ENCODE measurements at places on chromosomes 3 and 15.

GRCh38 chr3:182668974-182669373, 124.3 kb upstream of the ATP11B start:
- no peak for DNase-seq

GRCh38 chr3:8777201-8777977, 8.0 kb upstream of the OXTR start:
- no peak for DNase-seq

DNA sequence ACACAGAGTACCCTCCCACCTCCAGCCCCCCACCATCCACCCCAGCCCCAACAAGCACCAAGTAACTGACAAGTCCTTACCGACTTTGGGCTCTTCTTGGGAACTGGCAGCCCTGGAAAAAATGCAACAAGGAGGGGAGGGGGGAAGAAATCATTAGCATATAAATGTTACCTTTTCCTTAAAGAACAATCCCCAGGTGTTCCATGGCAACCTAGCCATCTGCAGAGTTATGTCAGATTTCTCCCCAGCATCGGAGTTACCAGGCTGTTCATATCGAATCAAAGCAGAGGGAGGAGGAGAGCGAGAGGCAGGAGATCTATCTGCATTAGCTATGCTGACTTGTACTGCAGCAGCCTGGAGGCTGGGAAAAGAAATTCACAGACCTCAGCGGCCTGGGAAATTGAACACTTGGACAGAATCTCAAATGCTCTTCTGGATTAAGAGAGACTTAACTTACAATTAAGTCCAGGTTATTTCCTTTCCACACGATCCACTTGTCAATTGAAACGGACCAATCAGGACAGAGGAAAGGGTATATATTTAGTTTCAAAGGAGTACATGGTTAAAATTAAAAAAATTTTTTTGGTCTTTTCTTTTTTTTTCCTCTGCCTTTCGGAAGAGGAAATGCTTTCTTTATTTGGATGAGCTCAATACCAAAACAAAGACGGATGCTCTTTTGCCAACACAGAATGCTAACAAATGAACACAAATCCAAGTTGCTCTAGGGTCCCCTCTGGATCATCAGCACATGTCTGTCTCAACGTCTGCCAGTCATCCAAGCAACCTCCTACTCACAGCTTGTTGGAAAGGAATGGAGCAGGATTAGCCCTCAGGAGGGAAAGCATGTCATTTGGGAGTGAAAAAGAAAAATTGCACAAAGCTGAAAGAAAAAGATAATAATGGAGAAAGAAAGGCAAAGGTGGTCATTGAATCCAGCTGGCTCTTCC, 637.1 kb downstream of the MAGI1 start:
- no peak for DNase-seq

- no peak for DNase-seq
Measured at GRCh38 chr3:76212679-76213078, 427.3 kb upstream of the ZNF717 start.

DNA sequence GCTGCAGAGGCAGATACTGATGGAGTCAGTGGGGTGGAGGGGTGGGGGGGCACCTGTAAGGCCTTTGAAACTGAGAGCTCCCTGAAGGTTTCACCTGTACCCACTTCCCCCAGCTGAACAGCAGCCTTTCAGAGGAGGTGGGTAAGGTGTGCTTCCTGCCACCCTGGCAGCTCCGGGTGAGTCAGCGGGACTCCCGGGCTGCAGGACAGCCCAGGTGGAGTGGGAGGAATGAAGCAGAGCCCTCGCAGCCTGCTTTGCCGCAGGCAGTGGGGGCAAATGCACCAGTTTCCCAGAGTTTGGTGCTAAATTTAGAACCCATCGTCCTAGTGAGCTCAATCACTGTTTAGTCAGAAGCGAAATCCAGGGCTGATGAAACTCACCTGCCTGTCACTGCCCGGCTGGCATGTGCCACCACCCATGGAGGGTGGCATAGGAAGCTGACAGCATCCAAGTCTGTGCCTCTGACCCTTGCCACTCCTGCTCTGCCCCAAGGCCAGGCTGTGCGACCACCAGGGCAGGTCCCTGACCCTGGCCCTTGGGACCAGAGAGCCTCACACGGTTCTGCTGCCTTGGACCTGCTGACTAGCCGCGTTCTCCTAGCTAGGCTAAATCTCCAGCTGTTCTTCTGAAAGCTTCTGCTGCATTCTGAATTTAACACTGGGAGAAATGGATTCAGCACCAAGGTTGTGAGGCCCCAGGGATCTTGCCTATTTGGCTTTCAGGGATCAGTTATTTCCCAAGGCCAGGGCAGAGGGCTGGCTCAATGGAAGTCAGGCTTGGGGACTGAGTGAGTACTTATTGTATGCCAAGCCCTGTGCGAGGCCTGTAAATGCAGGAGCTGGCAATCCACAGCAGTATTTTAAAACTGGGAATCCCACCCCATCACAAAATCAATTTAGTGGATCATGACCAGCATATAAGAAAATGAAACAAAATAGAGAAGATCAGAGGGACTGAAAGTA, 67.3 kb upstream of the RASGRF1 start:
- no peak for DNase-seq

- no peak for DNase-seq
Measured at GRCh38 chr15:25401501-25401900, 37.3 kb downstream of the UBE3A start.

DNA sequence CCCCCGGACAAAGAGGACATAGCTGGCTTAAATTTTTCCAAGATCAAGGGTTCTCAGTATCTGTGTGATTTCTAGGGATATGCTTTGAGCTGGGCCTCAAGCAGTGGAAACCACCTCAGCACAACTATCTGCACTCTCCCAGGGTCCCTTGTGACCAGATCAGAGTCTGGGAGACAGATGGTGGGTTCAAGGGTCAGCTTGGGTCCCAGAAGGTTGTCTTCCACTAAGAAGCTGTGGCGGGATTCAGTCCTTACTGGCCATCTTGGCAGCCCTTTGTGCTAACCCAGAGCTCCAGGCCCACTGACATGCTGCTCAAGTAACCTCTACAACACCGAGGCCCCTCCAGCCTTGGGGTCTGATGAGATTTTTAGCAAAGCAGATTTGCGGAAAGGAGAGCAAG, 2.7 kb downstream of the INSYN1 start:
- no peak for DNase-seq

DNA sequence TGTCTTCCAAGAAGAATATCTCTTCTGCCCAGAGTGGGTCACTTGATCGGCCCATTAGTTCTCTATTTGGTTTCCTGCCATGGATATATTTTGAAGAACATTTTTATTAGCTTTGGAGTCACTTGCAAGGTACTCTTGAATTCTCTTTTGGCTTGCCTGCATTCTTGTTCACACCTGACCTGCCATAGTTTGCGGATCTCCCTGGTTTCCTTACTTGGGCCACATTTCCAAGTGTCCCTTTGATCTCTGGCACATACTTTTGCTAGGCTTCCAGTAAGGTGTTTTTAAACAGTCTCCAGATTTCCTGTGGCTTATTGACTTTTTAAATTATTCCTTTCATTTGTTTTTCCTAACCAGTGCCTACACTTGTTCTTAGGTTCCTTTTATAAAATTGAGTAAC, 488.5 kb upstream of the MDFIC2 start:
- DNase-seq = no peak

- DNase-seq = no peak
Measured at GRCh38 chr3:55292360-55292759, 194.7 kb downstream of the WNT5A start.

GRCh38 chr3:14245248-14245639, 66.6 kb downstream of the LSM3 start:
- DNase-seq = no peak

Measured in NCI-H774 (cell line).